ENCODE measurements at places on chromosomes 4 and X.

- DNase-seq: no peak
Observed at GRCh38 chrX:71532078-71532752, 689 bp upstream of the OGT start.

- DNase-seq: no peak
Observed at GRCh38 chr4:30182786-30183185, 537.4 kb upstream of the PCDH7 start.

GRCh38 chrX:56974408-56974807, 20.9 kb downstream of the SPIN3 start:
- DNase-seq: no peak

DNA sequence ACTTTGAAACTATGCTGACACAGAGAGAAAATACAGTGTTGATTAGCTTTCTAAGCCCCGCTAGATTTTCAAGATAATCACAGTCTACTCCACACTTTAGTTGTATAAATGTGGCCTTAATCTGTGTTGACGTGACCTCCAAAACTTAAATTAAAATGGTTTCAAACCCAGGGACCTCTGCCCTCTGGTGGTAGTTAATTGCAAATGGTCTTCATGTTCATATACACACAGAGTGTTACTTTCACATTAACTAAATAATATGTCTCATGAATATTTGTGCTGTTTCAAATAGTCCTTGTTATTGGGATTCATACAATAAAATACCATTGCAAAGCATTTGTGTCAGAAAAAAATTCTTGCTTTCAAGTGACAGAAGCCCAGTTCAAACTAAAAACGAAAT, 64.3 kb downstream of the TASL start:
- no peak for DNase-seq

DNA sequence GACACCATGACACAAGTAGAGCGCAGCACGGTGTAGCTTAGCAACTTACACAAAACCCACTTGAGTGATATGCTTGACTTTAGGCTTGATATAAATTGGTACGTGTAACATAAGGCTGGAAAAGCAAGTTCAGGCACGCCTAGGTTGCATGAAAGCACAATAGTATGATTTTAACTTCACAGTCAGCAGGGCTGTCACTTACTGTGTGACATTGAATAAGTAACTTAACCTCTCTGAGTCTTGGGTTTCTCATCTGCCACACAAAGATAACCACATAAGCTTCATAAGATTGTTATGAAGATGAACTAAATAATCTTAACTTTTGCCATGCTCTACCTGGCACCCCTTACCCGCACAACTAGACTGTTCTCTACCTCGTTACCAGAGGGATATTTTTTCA, 9.5 kb downstream of the SRD5A3 start:
- DNase-seq: no peak

GRCh38 chr4:14465057-14465456, 537.2 kb upstream of the CPEB2 start:
- DNase-seq: no peak

DNA sequence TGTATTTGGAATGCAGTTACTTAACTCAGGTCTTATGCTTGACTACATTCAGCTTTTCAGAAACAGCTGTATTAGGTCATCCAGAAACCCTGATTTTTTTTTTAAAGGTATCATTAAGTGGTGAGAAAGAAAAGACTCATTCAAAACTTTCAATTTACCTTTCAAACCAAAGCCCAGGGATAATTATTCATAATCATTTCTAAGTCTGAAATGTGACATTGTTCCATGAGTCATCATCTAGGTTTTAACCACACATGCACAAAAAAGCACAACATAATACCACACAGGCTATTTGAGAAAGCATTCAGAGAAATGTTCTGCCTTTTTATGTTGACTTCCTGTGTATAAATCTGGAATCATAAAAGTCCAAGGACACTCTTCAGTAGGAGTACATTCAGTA, 288.2 kb downstream of the IL1RAPL2 start:
- DNase-seq: peak; percentile 2

DNA sequence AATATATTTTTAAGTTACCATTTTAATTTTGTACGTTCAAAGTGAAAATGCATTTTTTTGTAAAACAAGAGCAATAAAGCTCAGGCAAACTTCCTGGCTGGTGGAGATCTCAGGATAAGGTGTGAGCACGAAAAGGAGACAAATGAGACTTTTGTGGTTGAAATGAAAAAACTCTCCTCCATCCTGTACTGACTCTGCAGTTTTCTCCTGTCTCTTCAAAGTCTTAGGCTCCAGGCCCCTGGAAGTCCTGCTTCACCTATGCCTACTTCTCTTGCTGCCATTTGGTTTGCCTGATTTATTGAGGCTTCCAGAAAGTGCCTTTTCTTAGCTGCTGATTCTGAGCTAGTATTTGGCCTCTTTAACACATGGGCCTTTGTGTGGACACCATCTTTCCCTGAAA, 77.7 kb downstream of the MAML3 start:
- no peak for DNase-seq

DNA sequence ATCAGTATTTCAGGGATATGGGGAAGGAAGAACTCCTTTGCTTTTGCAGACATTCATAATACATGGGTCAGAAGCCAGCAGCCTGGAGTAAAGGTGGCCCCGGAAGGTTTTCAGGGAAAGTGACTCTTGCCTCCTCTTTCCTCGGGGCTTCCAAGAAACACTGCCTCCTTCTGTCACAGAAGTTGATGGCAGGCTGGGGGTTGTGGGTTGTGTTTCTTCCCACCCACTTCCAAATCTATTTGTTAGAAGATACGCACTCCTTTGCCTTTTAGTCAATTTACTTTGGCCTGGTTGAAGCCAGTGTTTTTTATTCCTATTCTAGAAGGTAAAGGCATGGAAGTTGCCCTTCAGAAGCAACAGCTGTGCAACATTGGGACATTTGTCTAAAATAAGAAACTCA, 19.7 kb downstream of the KIT start:
- no peak for DNase-seq
